Astrocyte of the hippocampus (primary cell): ENCODE measurements at places on chromosomes 2 and 18.
A peak's percentile ranks its signal among the peaks of the same experiment; 100 is the strongest.

GRCh38 chr2:188196343-188197008, 95.2 kb upstream of the GULP1 start:
- peak; percentile 46 for DNase-seq

DNA sequence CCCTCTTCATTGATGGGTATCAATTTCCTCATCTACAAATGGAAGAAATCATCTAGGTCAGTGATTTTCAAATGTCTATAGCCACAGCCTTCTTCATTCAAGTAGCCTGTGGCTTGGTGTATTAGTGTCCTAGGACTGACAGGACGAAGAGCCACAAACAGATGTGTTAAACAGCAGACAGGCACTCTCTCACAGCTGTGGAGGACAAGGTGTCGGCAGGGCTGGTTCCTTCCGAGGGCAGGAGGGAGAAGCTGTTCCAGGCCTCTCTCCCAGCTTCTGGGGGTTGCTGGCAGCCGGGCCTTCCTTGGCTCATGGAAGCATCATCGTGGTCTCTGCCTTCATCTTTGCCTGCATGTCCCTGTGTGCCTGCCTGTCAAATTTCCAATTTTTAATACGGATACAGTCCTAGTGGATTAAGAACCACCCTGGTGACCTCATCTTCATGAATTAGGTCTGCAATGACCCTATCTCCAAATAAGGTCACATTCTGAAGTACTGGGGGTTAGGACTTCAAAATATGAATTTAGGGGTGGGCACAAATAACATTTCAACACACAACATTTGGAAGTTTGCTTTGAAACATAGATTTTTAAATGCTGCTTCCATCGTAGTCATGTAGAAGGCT, 86.5 kb downstream of the PTGR3 start:
- DNase-seq = no peak

GRCh38 chr2:43038696-43039094, 187.7 kb downstream of the ZFP36L2 start:
- no peak for DNase-seq

DNA sequence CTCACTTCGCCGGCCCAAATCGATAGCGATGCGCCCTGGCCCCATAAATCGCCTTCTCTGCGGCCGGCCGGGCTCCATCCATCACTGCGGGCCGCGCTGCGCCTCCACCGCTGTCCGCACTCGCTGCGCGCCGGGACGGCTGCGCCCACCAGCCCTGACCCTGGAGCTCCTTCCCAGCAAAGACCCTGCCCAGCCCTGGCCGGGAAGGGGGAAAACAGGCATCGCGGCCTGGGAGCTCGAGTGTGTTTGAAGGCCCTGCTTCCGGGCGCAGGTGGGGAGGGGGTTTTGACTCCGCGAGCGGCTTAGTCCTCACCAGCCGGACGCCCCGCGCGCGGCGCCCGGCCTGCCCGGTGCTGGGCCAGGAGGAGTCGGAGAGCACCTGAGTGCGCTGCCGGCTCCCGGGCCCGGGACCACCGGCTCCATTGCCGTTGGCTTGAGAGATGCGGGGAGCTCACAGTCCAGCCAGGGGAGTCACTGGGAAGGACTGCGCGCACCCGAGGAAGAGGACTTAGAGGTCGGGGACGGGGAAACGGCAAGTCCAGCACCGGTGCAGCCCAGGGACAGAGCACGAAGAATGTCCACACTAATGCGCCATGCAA, 1.1 kb downstream of the PAX8 start:
- DNase-seq = no peak

- no peak for DNase-seq
Observed at GRCh38 chr18:75074196-75075015, 134.5 kb downstream of the PTGR3 start.

DNA sequence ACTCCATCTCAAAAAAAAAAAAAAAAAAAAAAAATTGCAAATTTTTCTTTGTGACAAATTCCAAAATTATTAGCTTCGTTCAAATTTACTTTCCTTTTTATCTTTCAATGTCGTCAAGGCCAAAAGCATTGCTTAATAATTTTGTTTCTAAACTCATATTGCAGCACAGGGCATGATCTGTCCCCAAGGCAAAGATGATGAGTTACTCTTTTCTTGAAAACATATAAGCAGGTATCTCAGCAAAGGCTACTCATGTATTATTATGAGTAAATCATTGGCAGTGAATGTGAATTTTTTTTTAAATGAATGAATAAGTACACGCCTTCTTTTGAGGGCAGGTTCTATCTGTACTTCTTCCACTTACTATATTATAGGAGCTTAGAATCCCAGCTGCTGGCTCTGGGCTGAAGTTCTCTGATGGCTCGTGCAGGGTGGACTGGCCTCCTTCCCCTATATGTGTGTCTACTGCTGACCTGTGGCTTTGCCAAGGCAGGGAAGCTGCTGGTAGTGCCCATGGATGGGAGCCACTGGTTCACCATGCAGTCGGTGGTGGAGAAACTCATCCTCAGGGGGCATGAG, at the start of gene UGT1A7:
TSS of gene UGT1A7 (plus strand) at position 381 of the 579 bp plus-strand sequence. CDS start at position 418, 37 bp downstream.
- DNase-seq = no peak

- peak; percentile 95 for DNase-seq
Observed at GRCh38 chr18:67515942-67516538, 480 bp downstream of the DSEL start.

DNA sequence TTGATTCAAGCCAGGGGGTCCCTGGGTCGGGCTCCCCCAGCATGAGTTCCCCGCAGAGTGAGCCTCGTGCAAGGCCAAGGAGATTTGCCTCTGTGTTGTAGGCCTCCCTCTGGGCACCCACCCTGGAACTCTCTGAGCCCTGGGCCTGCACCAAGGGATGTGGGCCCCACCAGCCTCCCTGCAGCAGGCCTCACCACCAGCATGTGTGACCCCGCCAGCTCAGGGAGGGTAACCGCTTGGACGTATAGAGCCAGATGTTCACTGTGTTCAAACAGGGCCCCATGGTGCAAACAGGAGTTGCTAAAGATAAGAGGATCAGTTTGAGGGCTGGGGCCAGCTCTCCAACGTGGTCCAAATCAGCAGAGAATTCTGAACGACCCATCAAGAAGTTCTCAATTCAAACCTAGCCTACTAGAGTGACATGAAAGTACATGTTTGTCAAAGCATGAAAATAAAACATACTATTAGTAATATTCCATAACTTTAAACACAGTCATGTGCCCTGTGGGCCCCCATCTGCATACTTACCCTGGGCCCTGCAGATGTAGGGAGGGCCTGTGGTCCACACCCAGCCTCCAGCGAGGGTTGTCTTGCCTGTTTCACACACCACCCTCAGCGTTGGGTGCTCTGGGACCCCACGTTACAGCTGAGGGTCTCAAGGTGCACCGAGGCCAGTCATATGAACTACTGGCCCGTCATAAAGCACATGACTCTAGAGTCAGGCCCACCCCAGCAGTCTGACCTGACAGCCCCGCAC, 5.5 kb upstream of the TUBB6 start:
- no peak for DNase-seq
